ENCODE measurements at places on chromosomes 13 and 19. TPM values are rescaled to one million over a fixed set of nuclear protein-coding genes. Genes with fewer than 3 reads are reported as not detected.

DNA sequence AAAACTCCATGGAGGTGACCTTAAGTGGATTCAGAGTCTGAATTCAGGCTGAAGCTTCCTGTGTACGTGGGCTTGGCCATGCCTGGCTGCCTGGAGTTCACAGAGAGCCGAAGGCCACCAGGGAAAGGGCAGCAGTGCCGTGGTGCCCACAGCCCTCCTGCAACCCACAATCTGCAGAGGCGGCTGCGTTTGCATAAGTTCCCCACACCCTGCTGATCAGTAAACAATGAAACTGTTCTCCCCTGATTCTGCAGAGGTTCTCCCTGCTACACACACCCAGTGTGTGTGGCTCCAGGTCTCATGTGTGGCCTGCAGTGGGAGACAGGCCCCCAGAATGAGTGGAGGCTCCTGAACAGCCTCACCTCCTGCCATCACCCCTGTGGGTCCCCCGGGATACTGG lies 126.9 kb upstream of the SLC7A1 start:
- no peak overlapping the region for H3K4me3 ChIP-seq
- no peaks in the 10 kb centered on the region for H3K27me3 ChIP-seq
- no peak overlapping the region for H3K27ac ChIP-seq

CYP2A7 gene
- not detected for total RNA-seq

DNA sequence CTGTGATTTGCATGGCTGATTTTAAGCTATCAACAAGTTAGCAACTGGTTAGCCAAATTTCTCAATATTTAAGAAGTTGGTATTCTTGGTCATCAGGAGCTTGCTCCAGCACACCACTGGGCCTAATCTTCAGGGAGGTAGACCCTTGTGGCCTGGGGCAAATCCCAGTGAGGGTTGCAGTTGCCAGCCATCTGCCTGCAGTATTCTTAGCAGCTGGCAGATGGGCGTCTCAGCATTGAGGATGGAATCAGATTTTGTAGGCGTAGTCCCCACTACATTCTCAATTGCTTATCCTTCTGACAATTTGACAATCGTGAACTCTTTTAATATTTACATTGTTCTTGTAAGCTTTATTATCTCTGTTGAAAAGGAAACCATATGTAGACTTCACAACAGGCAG lies 1266.2 kb downstream of the SLITRK5 start:
- H3K4me1 ChIP-seq: no peaks in the 10 kb centered on the region
- DNase-seq: no peak
- H3K36me3 ChIP-seq: no peaks in the 10 kb centered on the region
- H3K27ac ChIP-seq: no peak overlapping the region
- no peak overlapping the region for H3K4me3 ChIP-seq
- no peaks in the 10 kb centered on the region for H3K27me3 ChIP-seq

DNA sequence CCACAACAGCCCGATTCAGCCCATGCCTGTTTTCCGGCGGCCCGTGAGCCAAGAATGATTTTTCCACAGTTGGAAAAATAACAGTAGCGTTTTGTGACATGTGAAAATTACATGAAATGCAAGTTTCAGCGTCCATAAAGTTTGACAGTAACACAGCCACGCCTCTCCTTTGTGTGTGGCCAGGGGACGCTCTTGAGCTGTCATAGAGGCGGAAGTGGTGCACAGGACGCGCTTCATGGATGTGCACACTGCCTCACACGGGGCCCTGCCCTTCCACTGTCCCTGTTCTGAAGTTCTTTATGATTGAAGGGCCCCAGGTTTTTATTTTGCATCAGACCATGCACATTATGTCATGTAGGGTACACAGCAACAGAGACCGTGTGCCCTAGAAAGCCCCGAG lies 12.4 kb upstream of the ELAVL1 start:
- no peak for DNase-seq
- no peaks in the 10 kb centered on the region for H3K4me1 ChIP-seq
- no peak overlapping the region for H3K4me3 ChIP-seq
- no peaks in the 10 kb centered on the region for H3K36me3 ChIP-seq
- H3K27ac ChIP-seq: no peak overlapping the region
- no peaks in the 10 kb centered on the region for H3K27me3 ChIP-seq

BST2 gene
- 895 TPM for total RNA-seq

- H3K36me3 ChIP-seq: no peaks in the 10 kb centered on the region
- H3K4me1 ChIP-seq: peaks cover 35% of the 10 kb centered on the region
- H3K27me3 ChIP-seq: no peaks in the 10 kb centered on the region
- H3K27ac ChIP-seq: peak overlapping the region; percentile 97
- DNase-seq: no peak
- no peak overlapping the region for H3K4me3 ChIP-seq
These were observed 2.3 kb upstream of the PRKACA start for GRCh38 chr19:14119644-14120496.

- H3K36me3 ChIP-seq: no peaks in the 10 kb centered on the region
- H3K27ac ChIP-seq: peak overlapping the region; percentile 83
- no peak for DNase-seq
These were observed 6.3 kb downstream of the SH3GL1 start for GRCh38 chr19:4393947-4394590.

- H3K27ac ChIP-seq: no peak overlapping the region
- H3K36me3 ChIP-seq: no peaks in the 10 kb centered on the region
- no peak overlapping the region for H3K4me3 ChIP-seq
These were observed 17.6 kb upstream of the VN1R4 start for GRCh38 chr19:53285087-53285486.

Measured in adrenal gland (tissue), 19 donors.